ENCODE measurements at places on chromosomes 11 and 22.

GRCh38 chr11:27820249-27820648 is 120.0 kb upstream of the BDNF start:
- no peak for DNase-seq

GRCh38 chr22:29330753-29331152 is 15.3 kb upstream of the RASL10A start:
- no peak for DNase-seq

GRCh38 chr22:50185375-50186087 is at the start of gene TRABD:
Gene TRABD (plus strand): TSS chr22:50185913. CDS start chr22:50193061, 7,148 bp downstream.
- DNase-seq, result peak; percentile 76

DNA sequence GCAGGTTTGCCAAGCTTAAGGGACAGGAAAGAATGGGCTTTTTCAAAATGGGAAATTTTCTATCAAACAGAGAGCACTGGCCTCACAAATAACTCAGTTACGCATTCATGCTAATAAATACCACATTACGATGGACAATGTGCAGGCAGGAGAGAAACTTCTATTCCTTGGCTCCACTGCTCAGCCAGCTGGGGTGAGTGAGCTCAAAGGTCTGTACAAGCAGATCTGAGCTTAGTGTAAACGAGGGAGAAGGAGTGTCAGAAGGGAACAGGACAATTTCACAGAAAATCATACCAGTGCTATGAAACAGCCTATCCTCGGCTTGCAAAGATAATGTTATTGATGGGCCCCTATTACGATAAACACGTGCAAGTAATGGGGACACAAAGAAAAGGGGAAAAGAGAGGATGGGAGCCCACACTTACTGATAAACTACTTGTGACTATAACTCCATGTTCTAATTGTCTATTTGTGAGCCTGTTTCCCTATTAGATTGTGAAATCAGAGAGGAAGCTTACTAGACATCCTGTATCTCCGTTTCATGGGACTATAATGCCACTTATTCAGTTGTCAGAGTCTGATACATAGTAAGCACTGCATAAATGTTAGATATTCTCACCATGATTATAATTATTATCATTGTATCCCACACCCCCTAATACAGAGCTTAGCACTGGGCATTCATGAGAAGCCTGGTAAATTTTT is 46.3 kb downstream of the AMOTL1 start:
- no peak for DNase-seq

- DNase-seq, result no peak
Measured at GRCh38 chr11:7467652-7468051, 17.7 kb upstream of the OLFML1 start.

DNA sequence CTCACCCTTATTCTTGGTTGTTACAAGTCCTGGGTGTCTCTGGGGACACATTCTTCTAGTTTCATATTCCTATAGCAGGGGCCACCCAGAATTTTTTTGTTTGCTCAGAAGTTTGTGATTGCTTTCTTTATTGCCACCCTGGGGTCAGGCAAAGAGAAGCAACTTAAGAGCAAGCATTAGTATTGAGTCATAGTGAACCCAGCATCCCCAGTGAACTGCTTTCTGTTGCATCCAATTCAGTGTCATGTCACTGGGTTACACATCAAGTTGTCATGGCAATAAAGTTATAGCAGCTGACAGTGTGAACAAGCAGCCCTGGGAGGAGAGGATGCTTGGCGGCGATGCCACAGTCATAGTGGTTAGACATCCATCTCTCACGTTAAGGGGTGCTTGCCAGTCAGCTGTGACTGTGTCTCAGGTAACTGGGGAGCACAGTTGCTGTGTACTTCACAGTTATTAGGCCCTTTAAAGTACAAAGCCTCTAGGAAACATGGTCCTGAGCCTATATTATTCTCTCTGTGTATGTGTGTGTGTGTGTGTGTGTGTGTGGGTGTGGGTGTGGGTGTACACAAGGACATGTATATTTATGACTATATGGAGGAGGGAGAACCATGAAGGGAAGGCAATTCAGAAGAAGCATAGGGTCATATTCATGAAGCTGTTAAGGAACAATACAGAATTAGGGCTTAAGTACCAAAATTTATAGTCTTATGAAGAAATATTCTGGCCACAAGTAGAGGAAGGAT is 52.5 kb downstream of the TRIM44 start:
- no peak for DNase-seq

GRCh38 chr11:87139475-87139874 is 101.7 kb downstream of the TMEM135 start:
- no peak for DNase-seq

- DNase-seq, result no peak
Measured at GRCh38 chr11:69411257-69411924, 70.1 kb upstream of the LINC01488 start.

GRCh38 chr11:77791301-77791700 is 29.2 kb downstream of the RSF1 start:
- DNase-seq, result no peak

DNA sequence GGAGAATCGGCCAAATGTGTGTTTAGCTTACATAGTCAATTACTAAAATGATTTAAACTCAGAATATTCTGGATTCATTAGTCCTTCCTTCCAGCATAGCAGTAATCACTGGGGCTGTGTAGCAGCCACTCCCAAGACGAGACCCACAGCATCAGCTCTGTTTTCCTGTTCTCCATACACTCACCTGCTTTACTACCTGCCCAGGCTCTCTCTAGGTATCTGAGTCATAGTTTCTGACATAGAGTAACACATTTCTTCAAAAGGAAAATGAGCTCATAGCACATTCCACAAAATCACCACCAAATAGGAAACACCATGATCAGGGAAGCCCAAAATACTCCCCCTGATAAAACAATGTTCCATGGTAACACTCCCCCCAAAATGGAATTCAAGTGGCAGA is 22.9 kb downstream of the MORC2 start:
- DNase-seq, result no peak

- no peak for DNase-seq
Measured at GRCh38 chr11:128733440-128734102, 39.7 kb downstream of the FLI1 start.

DNA sequence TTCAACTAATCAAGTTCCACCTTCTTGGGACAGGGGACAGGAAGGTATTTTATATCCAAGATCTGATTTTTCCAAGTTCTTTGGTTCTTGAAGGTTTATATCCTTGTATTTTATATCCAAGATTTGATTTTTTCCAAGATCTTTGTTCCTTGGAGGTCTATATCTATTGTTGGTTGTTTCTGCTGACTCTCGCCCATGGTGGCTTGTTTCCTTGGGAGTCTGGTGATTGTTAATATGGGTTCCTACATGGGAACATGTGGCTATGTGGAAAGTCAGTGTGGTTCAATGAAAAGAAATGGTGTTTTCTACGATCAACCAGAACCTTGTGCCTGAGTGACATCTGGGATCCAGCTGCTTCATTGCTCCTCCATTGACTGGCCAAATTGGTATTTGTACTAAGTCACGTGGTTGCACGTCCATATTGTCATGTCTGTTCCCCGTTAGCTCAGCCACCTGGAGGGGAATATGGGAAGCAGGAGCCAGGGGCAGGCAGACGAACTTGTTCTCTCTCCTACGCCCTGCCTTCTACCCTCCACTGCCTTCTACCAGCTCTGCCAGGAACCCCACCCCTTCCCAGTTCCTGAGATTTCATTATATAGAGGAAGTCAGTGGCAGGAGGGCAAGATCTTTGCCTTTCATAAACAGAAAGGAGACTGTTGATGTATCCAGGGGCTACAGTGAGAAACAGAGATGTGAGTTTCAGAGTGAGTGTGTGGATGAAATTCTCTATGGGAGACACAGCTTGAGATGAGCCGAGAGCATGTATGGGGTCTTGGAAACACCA is 11.1 kb upstream of the CSF2RB start:
- no peak for DNase-seq

DNA sequence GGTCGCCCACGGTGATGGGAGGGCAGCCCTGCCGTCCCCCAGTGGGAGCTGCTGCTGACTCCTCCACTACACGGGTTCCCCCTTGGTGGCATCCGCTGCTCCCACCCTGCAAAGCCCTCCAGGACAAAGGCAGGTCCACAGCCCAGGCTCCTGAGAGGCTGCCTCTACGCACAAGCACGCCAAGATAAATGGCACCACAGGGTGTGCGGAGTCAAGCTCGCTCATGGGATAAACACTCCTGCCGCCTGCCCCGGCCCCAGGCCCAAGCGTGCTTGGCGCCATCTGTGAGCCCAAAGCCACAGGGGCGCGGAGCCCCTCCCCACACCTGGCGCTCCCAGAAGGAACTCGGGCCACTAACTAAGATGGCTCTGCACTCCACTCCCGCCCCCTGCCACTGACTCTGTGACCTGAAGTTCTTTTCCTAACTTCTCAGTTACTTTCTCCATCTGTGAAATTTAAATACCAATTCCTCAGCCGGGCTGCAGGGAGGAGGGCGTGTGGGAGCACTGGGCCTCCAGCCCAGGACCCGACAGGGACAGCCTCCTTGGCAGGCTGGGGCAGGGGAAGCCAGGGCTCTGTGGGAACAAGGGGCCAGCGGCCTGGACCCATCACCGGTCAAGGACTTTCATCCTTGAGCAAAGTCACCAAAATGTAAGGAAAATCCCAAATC is 14.9 kb downstream of the EHD1 start:
- DNase-seq, result no peak

DNA sequence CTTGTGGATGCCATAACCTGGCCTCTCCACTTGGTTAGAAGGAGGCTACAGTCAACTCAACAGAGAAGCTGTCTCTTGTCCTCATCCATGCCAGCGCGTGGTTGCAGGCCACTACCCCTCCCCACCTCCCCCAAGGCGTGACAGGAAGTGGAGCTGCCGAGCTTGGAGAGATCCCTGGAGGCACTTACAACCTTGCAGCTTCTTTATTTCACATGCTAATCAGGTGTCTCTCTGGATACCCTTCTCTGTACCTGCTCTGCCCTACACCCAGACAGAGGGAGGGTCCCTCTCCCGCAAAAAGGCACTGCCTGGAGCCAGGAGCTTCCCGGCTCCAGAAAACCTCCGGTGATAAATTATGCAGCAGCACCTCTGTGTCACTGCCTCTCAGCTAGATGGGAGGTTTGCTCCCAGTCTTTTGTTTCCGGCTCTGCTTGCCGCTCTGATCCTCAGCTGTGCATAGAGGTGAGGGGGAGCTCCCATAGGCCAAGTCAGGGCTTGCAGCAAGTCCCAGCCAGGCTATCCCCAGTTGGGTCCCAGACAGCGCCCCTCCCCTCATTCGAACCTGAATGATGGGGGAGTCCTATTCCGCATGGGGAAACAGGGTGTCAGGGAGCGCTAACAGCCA is 5.7 kb downstream of the LRP4 start:
- DNase-seq, result no peak

DNA sequence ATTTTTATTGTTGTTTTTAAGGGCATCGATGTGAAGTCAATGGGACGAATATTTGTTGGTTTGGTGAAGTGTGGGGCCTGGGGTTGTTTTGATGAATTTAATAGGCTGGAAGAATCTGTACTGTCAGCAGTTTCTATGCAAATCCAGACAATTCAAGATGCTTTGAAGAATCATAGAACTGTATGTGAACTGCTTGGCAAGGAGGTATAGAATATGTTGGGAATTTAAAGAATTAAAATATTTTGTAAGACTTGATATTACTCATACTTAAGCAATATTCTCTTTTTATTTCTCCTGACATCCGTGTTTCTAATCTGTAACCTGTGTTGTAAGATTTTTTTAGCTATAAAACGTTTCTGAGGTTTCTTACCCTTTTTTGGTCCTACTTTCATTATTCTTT is 61.6 kb downstream of the DYNC2H1 start:
- no peak for DNase-seq

DNA sequence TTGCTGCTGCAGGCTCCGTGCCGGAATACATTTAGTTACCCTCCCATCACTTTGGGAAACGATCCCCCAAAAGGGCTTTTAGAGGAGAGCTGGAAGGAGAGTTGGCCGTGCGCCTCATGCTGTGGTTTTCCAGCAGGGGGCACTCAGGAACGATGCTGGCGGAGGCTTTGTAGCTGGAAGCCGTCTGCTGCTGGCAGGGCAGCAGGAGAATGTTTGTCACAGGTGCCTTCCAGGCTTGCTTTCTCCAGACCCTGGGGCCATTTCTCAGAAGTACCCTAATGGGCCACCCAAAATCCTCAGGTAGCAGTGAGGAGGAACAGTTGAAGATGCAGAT is 30.0 kb upstream of the CABP7 start:
- no peak for DNase-seq

DNA sequence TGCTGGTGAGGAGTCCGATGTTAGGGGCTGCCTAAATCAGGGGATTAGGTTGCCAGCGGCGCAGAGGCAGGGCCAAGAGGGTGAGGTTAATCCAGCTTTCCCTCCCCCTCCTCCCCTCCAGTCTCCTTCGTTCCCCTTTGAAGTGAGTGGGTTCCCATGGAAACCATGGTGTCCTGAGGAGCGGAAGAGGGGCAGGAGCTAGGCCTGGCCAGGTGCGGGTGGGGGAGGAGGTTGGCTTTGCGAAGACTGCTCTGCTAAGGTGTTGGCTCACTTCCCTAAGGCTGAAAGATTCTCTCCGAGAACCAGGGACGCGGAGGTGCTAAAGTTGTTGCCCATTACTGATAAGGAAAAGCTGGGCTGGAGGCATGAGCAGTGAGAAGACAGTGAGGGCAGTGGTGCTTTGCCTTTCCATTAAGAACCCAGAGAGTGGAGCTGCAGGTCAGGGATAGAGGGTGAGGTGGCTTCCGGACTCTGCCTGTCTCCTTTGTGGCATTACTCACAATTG is 124.6 kb downstream of the FEZ1 start:
- DNase-seq, result no peak

DNA sequence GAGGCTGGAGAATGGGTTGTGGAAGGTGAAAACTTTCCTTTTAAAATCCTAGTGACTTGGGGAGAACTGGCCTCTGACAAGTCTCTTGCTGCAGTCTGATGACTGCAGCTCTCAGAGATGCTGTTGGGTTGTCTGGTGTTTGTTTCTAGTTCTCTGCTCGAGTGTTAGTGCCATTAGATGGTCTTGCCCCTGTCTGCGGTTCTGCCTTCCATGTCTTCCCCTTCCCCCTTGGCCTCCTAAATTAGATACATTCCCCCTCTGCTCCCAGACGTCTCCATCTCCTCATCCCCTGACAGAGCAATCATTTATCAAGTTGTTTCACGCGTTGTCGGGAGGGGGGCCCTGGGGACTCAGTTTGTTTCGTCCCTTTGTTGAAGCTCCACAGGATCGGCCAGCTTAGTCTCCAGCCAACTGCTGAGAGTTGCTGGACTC is 67.7 kb downstream of the CECR2 start:
- no peak for DNase-seq
